ENCODE measurements at places on chromosomes 12 and 14. TPM values are rescaled to one million over a fixed set of nuclear protein-coding genes. Genes with fewer than 3 reads are reported as not detected.

SPX gene
- not detected for total RNA-seq

CRACR2A gene
- 40.4 TPM for total RNA-seq

FGD6 gene
- total RNA-seq: 1.4 TPM

KCNC2 gene
- not detected for total RNA-seq

DNA sequence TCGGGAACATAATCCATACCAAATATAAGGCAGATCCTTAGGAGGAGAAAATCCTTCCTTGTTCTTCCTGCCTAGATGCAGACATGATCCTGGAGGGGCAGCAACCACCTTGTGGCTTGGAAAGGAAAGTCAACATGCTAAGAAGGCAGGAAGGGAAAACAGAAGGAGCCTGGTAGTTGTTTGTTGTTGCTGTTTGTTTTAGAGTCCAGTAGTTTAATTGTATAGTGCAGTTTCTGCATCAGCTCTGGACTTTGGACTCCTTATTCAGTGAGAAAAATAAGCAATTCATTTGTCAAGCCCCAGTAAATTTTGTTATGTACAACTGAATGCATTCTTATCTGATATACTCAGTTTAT lies 45.7 kb upstream of the APPL2 start:
- no peaks in the 10 kb centered on the region for H3K27me3 ChIP-seq
- no peak overlapping the region for H3K4me3 ChIP-seq
- H3K36me3 ChIP-seq: no peaks in the 10 kb centered on the region
- H3K27ac ChIP-seq: no peak overlapping the region
- no peaks in the 10 kb centered on the region for H3K4me1 ChIP-seq

DNA sequence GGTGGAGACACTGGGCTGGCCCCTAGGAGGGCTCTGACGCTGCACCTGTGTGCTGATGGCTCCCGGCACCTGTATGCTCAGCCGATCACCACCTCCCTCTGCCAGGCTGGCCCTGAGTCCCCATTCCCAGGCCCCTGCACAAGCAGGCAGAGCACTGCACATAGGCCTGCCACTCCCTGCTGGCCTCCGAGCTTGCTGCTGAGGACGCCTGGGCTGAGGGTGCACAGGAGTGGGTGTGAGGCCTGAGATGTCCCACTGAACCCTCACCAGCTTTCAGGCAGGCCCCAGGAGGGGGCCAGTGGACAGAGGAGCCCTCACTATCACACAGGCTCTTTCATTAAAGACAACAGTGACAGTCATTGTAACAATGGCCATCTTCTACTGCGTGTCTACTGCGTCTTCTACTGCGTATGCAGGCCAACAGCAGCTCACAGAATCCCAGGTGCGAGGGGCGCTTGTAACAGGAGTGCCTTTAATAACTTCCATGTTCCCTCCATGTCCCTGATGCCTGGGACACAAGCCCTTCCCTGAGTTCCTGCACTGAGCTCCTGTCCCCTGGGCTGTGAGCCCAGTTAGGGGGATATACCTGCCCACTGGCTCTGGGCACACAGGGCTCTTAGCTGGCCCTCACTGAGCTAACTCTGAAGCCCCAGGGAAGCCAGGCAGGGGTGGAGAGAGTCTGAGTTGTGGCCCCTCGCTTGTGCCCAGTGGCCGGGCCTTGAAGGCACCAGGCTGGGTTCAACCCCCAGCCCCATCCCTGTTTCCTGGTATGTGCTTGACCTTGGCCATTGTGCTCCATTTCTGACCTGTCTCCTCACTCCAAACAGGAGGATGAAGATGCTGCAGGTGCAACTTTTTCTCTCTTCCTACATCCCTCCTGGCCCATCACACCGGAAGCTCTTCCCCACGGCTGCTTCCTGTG lies 71.3 kb downstream of the PRIMA1 start:
- no peaks in the 10 kb centered on the region for H3K27me3 ChIP-seq
- no peaks in the 10 kb centered on the region for H3K4me1 ChIP-seq
- H3K36me3 ChIP-seq: no peaks in the 10 kb centered on the region
- H3K27ac ChIP-seq: no peak overlapping the region
- H3K4me3 ChIP-seq: no peak overlapping the region
- DNase-seq: no peak
